ENCODE measurements at places on chromosomes 4 and X.

- DNase-seq = peak; percentile 2
Measured at GRCh38 chr4:76377911-76378310, 43.0 kb downstream of the CCDC158 start.

GRCh38 chr4:151197247-151197646, 79.7 kb upstream of the PRSS48 start:
- DNase-seq = no peak

GRCh38 chrX:66622209-66622608, 16.7 kb downstream of the EDA2R start:
- DNase-seq = no peak

GRCh38 chrX:8683687-8684086, 48.2 kb downstream of the ANOS1 start:
- DNase-seq = no peak

GRCh38 chr4:6229095-6229494, 28.7 kb upstream of the JAKMIP1 start:
- no peak for DNase-seq

- no peak for DNase-seq
Measured at GRCh38 chrX:146449243-146449642, 360.3 kb upstream of the CXorf51B start.

DNA sequence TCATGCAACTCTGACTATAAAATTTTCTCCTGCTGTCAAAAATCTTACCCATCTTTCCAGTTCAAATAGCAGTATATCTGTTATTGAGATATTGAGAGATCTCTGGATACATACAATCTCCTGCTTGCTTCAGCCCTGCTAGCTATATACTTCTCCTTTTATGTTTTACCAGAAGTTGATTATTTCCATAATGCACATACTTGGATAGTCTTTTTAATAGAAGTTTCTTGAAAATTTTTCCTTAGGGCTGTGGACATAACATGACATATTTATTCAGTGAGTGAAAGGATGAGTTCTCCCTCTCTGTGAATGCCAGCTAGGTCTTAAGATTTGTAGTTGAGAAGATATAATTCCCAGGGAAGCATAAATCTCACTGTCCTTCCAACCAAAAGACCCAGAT, 234.1 kb upstream of the NR3C2 start:
- DNase-seq = no peak

DNA sequence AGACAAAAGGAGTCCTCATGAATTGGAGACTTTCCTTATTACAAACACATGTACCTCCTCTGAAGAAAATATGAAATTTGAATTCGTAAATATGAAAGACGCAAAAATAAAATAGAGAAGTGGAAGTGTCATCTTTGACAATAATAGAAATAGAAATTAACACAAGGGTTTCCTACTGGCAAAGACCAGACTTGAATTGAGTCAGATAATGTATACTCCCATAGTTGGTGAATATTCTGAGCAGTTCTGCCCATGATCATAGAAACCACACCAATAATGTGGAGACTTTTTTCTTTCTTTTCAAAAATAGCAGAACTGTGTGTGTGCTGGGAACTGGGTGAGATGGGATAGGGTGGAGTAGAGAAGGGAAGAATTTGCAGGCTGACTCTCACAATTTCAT, 277.7 kb upstream of the TET2 start:
- DNase-seq = no peak

GRCh38 chrX:66676990-66677389, 38.1 kb upstream of the EDA2R start:
- no peak for DNase-seq

DNA sequence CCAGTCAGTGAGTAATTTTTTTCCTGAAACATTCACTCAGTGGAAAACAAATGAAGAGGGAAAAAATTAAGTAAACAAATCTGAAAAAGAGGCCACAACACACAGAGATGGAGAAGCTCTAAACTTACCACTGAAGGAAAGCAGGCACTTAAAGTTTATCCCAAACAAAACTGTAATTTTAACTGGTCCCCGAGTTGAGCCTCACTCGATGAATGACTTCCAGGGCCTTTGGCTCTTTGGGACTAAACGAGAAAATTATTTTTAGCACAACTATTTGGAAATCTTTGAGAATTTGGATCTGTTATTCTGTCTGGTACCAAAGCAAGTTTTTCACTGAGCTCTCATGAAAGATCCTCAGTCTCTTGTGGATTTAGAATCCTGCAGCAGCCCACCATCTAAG, at the start of gene C1QTNF7:
Gene C1QTNF7 (plus strand): TSS at position 333 of the 400 bp plus-strand sequence. CDS start 7,711 bp downstream, outside the sequence.
- no peak for DNase-seq

DNA sequence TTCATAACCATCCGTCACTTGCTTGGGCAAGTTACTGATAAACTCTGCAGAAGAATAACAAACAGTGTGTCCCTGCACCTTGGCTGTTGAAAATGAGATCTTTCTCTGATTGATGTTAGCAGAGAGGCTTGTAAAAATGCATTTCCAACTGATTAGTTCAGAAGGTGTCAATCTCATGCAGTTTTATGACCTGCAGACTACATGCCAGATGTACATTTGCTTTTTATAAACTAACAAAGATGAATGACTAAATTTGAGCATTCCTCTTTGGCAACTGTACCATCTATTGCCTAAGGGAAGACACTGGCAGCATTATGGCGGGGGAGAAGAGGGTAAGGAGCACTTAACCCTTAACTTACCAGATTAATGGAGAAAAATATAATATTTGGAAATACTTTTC, 192.8 kb downstream of the DCTD start:
- no peak for DNase-seq

- no peak for DNase-seq
Measured at GRCh38 chrX:15366506-15367352, 17.5 kb downstream of the VEGFD start.

GRCh38 chrX:155086961-155087735, 15.8 kb downstream of the BRCC3 start:
- DNase-seq = no peak

DNA sequence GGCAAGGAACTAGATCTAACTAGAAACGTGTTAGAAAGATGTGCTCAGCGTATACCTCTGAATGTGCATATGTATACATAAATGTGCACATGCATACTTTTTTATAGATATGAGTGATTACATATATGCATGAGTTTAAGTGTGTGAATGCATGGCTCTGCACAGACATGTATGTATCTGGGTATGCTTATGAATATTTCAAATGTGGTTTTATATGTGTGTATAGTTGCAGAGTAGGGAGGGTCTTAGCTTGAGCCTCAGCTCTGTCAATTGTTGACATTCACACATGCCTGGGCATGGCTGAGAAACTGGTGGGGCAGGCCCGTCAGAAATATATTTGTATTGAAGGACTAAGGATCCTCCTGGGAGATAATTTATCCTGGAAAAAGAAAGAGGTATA, 31.1 kb downstream of the RAP2C start:
- no peak for DNase-seq

DNA sequence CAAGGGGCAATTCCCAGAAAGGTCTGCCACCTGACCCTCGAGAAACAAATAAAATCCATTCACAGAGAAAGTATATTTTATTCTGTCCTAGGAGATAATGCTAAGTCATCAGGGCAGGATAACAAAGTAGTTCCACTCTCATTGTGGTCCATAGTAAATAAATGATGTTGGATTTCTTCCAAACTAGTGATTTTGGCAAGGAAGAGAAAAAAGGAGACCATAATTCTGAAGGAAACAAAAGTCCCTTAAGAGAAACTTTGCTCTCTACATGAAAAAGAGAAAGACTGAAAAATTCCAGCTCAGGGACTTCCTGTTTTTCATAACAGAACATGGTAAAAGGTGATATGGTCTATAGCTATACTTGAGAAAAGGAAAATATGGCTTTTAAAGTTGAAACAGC, 71.5 kb upstream of the DDX60 start:
- DNase-seq = no peak

DNA sequence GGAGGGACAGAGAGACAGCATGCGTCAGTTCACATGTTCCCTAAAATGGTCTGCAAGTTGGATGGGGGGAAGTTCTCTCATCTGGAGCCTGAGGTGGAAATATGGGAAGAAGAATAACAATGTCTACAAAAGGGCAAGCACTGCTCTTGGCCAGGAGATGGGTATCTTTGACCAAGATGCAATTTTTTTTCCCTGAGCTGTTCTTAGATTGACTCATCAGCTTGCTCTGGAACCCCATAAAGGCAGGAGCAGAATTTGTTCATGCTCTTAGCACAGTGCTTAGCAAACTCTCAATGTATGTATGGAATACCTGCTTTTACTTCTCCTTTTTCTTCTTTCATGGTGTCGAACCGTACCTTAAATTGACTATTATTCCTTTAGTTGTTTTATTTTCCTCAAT, 90.5 kb upstream of the ZNF827 start:
- DNase-seq = no peak

- DNase-seq = peak; percentile 96
Measured at GRCh38 chr4:74632634-74633033, 161.7 kb downstream of the BTC start.

DNA sequence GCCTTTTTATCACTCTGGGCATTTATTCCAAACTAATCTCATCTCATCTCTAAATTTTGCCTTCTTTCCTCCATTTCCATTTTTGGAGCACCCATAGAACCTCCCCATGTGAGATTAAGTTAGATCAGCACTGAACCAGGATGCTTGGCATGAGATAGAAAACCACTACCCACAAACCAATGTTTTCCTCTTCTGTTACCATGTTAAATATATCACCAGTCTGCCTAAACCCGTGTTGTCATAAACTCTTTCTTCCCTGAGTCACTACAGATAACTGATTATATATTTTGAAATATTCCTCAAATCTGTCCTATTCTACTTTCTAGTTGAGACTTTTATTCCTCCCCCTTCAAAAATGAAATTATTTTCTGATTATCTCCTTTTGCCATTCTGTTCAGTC, 37.6 kb downstream of the GABRB1 start:
- no peak for DNase-seq

GRCh38 chr4:84965553-84966381, 723 bp downstream of the WDFY3 start:
- DNase-seq = no peak

DNA sequence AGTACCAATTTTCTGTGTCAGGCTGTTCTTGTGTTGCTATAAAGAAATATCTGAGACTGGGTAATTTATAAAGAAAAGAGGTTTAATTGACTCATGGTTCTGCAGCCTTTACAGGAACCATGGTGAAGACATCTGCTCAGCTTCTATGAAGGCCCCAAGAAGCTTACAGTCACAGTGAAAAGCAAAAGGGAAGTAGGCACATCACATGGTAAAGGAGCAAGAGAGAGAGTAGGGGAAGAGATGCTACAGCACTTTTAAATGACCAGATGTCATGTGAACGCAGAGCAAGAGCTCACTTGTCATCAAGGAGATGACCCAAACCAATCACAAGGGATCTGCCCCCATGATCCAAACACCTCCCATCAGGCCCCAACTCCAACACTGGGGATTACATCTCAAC, 174.3 kb downstream of the ATP10D start:
- DNase-seq = no peak

DNA sequence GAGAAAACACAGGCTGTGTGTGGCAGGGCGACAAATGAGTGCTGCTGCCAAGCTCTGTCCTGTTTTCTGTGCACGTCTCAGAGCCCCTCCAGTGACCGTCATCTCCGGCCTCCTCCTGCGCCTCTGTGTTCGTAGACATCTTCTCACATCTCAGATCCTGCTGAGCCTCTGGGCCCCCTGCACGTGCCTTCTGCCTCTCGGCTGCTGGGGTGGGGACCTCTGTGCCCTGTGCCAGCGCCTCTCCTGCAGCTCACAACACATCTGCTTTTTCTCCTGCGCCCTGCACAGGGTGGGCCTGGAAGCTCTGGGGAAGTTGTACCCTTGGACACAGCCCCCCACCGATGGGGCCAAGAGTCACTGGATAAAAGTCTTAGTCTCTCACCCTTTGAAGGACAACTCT, 2.4 kb upstream of the CTAG2 start:
- no peak for DNase-seq

DNA sequence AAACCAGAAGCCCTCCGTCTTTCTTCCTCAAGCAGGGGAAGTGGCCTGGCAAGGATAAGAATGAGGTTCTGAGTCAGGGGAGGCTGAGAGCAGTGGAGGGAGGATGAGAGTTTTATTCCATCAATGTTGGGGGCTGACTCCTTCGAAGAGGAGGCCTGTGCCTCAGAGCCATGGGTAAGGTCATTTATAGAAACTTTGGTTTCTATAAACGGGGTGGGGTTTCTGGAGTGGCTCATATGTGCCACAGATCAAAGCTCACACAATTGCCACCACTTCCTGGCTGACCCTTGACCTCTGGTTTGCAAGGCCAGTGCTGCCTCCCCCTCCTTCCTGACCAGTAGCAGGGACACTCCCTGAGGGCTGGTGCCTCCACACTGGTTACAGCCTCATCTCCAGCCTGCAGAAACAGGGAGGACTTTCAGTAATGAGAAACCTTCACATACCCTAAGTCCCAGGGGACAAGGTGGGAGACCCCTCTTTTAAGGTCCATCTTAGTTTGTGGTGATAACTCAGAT, 166.0 kb downstream of the PDGFRA start:
- no peak for DNase-seq

DNA sequence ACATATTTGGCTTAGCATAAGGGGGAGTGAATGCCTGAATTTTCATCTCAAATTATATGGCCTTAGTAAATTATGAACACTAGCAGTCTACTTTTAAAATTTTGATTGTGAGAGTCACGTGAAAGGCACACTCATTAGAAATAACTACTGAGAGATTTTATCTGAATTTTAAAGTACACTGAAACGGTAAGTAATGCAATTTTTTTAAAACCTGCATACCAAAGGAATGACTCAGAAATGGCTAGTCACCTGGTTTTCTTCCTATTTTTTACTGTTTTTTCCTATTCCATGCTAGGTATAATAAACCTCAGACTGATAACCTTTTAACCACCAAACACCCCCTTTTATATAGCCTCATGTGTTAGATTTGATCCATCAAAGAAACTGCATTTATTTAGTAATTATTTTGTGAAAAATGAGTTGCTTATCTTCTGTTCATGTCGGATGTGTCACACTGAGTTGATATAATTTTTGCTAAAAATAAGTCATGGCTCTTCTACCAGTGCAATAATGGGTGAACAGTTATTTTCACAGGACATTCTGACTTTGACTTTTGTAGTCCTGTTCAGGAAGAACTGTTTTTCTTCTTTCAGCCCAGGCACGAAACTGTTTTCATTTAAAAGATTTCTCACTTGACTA, 40.4 kb downstream of the CPEB2 start:
- no peak for DNase-seq

- DNase-seq = no peak
Measured at GRCh38 chr4:158327525-158327924, 117.2 kb downstream of the TMEM144 start.

DNA sequence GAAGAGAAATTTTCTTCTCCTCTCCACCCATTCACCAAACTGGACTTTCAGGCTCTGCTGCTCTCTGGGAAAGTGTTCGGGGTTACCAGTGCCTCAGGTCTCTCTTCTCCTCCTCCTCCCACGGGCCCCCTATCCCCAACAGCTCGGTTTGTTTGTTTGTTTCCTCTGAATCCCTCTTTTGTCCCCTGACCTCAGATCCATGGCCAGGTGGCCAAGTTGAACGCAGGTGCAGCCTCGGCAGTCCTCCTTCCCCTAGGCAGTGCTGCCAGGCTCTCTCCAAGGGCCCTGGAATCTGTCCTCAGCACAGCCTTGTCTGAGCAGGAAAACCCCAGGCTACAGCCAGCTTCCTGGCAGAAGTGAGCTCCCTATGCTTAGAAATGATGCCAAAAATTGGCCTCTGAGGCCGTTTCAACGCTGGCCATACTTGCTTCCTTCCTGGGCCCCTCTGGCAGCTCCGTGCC, 60.0 kb downstream of the FHDC1 start:
- no peak for DNase-seq

All from astrocyte of the cerebellum (primary cell).